ENCODE measurements at places on chromosomes 1 and 21.
A peak's percentile ranks its signal among the peaks of the same experiment; 100 is the strongest.

- no peaks in the 10 kb centered on the region for H3K4me1 ChIP-seq
- H3K27ac ChIP-seq: no peak overlapping the region
- no peak overlapping the region for H3K4me3 ChIP-seq
Observed at GRCh38 chr21:27550287-27550686, 583.4 kb upstream of the ADAMTS5 start.

DNA sequence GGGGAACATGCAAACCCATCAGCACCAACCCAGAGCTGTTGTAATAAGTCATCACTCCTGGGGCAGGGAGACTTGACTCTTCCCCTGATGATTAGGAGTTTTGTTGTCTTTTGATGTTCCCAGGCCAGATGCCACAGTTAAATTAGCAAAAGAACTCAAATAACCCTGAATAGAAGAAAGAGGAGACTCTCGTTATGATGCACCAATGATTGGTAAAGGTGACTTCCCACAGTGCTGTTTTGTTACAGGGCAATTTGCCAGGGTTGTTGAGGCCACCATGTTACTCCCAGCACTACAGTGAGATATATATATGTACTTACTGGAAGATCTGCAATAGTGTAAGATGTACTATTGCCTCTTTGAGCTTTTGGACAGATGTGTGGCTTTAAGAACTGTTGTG is 24.3 kb upstream of the RCAN1 start:
- no peaks in the 10 kb centered on the region for H3K4me1 ChIP-seq
- no peak for DNase-seq
- H3K4me3 ChIP-seq: no peak overlapping the region

DNA sequence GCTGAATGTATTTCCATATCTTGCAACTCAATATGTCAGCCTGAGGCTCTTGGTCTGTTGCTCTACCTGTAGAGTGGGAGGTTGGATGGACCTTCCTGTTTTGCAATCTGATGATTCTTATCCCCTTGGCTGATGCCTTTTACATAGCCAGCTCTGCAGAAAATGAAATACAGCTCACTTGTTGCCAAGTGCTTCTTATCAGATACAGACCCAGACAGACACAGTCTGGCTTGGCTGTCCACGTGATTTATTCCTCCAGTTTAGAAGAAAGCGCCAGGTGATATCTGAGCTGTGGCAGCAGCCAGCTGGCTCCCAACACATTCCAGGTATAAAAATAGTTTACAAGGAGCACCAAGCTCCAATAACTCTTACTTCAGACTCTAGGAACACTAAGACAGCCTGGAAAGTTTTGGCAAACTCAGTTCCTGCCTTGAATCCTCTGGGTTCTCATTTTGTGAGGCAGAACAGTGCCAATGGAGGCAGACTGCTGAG is 479.2 kb upstream of the USP24 start:
- H3K27me3 ChIP-seq: no peaks in the 10 kb centered on the region
- H3K4me1 ChIP-seq: peaks cover 23% of the 10 kb centered on the region
- DNase-seq: peak; percentile 74

- no peaks in the 10 kb centered on the region for H3K27me3 ChIP-seq
- no peak overlapping the region for H3K4me3 ChIP-seq
- no peaks in the 10 kb centered on the region for H3K36me3 ChIP-seq
- no peak overlapping the region for H3K27ac ChIP-seq
Observed at GRCh38 chr1:169044971-169045370, 61.5 kb upstream of the ATP1B1 start.

GRCh38 chr1:173570370-173571007 is 32.4 kb downstream of the SLC9C2 start:
- no peak overlapping the region for H3K4me3 ChIP-seq
- H3K27ac ChIP-seq: no peak overlapping the region
- no peaks in the 10 kb centered on the region for H3K4me1 ChIP-seq
- no peaks in the 10 kb centered on the region for H3K36me3 ChIP-seq
- no peaks in the 10 kb centered on the region for H3K27me3 ChIP-seq

GRCh38 chr1:5721634-5722215 is 270.5 kb downstream of the NPHP4 start:
- no peaks in the 10 kb centered on the region for H3K36me3 ChIP-seq
- no peak for DNase-seq
- H3K4me1 ChIP-seq: no peaks in the 10 kb centered on the region
- H3K27me3 ChIP-seq: no peaks in the 10 kb centered on the region
- H3K4me3 ChIP-seq: no peak overlapping the region
- no peak overlapping the region for H3K27ac ChIP-seq

DNA sequence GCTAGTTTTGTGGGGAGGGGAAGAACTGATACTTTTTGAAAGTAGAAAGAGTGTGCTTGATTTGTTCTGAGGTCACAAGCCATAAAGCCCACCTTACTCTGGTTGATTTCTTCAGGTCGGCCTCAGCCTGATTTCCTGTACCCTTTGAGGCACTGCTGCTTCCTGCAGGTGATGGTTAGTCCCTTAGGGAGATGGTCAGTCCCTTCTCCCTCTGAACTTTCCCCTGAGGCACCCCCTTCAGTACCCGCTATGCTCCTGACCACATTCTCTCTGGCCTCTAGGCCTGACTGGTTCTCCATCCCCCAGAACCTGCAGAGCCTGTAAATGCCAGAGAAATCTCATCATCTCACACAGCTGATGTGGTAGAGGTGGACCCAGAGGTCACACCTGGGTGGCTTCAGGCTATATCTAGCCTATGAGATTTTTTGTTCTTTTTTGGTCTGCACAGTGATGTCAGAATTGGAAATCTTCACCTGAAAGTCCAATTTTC is 15.0 kb upstream of the ID3 start:
- no peak overlapping the region for H3K4me3 ChIP-seq
- no peak overlapping the region for H3K27ac ChIP-seq
- no peaks in the 10 kb centered on the region for H3K36me3 ChIP-seq

DNA sequence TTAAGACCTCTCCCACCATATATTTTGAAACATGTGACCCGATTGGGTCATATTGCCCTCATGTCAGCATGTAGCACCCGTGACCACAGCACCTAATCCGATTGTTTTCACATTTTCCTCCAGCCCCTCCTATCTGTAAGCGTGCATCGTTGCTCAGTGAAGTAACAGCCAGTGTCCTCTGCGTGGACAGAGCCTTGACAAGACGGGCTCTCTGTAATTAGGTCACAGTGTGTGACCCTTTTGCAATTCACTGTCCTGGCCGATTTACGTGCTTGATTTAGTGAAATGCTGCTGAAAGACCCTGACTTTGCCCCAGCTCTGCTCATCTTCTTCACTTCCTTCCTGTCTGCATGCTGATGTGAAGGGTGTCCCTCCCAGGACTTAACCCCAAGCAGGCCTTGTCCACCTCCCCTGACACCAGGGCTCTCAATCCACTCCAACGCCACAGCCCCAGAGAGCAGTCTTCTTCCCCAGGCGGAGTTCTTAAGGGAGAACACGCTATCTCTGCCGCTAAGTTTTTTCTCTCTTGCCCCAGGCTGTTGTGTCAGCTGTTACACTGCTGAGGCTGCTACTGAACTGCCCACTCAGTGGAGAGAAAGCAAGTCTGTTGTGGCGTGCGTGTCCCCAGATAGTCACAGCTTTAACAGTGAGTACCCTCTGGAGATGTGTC is 19.4 kb downstream of the URB2 start:
- H3K27ac ChIP-seq: no peak overlapping the region
- H3K27me3 ChIP-seq: no peaks in the 10 kb centered on the region
- DNase-seq: no peak
- no peaks in the 10 kb centered on the region for H3K36me3 ChIP-seq
- H3K4me3 ChIP-seq: no peak overlapping the region

DNA sequence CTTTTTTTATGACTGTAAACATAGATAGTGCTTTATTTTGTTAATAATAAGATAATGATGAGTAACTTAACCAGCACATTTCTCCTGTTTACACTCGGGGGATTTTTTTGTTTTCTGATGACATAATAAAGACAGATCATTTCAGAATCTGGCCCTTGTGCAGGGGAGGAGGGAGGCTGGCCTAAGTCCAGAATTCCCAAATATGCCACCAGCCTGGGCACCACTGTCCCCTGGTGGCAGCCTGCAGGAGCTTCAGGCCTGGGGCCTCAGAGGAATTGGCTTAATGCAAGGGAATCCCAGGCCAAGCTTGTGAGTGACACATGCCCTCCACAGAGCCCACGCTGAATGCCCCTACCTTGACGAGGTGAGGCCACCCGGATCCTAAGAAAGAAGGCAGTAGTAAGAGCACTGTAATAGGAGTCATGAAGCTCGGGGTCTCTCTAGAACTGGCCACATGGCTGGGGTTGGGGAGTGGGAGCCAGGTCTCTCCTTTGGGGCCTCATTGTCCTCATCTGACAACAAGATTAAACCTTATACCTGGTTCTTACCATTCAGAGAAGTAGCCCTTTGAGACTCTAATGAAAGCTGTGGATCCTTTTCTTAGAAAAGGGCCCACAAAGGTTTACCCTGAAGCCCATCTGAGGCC is 24.1 kb downstream of the ETNK2 start:
- H3K27ac ChIP-seq: peak overlapping the region; percentile 16
- peak; percentile 86 for DNase-seq
- H3K27me3 ChIP-seq: no peaks in the 10 kb centered on the region
- H3K4me1 ChIP-seq: peaks cover 27% of the 10 kb centered on the region

DNA sequence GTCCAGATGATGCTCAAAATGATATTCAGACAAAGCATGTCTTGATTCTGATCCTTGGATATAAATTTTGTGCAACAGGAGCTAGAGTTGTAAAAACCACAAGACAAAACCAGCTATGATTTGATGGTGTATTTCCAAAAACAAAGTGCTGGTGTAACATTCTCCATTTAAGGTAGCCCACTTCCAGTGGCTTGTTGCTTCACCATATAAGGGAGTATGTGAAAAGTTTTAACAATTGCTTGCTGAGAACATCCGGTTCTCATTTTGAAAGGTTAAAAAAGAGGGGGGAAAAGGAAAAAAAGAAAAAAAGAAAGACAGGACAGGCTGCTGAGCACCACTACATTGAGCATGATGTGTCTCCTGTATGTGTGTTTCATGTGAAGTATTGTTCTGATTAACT is 123.6 kb downstream of the MACF1 start:
- no peak for DNase-seq
- no peaks in the 10 kb centered on the region for H3K27me3 ChIP-seq
- no peaks in the 10 kb centered on the region for H3K4me1 ChIP-seq
- H3K36me3 ChIP-seq: no peaks in the 10 kb centered on the region

- H3K27ac ChIP-seq: no peak overlapping the region
- H3K27me3 ChIP-seq: no peaks in the 10 kb centered on the region
- no peak for DNase-seq
- no peaks in the 10 kb centered on the region for H3K4me1 ChIP-seq
- no peaks in the 10 kb centered on the region for H3K36me3 ChIP-seq
Observed at GRCh38 chr1:4019147-4019521, 119.1 kb upstream of the C1orf174 start.

GRCh38 chr1:163115887-163116286 is 46.7 kb downstream of the RGS4 start:
- no peaks in the 10 kb centered on the region for H3K36me3 ChIP-seq
- no peak overlapping the region for H3K4me3 ChIP-seq
- no peaks in the 10 kb centered on the region for H3K4me1 ChIP-seq
- H3K27me3 ChIP-seq: no peaks in the 10 kb centered on the region
- DNase-seq: no peak

DNA sequence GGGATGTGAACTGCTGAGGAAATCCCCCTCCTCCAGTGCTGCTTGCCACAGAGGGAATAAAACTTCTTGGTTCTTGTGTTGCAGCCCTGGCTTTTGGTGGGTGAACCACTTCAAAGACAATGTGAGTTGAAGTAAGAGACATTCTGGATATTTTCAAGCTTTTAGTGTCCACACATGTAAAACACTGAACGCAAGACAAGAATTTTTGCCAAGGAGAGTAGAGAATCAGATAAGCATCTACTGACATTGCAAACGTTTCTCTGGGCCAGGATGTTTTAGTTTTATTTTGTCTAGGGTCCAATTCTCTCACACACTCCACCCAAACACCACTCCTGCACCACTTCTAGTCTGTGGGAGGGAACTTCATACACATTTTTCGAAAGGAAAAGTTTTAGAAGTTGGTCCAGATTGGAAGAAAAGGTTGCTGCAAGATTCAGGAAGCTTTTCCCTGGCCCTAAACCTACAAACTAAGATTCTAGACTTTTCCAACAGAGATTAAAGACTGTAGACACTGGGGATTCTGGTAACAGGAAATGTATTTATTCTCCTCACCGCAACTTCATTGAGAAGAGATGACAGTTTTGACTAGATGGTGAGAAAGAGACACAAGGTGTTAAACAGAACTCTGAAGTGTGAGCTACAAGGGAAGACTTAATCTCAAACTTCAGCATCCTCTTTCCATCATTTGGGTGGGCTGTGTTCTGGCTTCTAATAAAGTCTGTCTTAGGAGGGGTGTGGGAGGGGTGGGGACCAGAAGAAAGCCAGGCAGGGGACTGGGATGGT is 16.1 kb downstream of the FASLG start:
- H3K27me3 ChIP-seq: no peaks in the 10 kb centered on the region
- H3K36me3 ChIP-seq: no peaks in the 10 kb centered on the region
- no peak overlapping the region for H3K4me3 ChIP-seq
- no peak overlapping the region for H3K27ac ChIP-seq

DNA sequence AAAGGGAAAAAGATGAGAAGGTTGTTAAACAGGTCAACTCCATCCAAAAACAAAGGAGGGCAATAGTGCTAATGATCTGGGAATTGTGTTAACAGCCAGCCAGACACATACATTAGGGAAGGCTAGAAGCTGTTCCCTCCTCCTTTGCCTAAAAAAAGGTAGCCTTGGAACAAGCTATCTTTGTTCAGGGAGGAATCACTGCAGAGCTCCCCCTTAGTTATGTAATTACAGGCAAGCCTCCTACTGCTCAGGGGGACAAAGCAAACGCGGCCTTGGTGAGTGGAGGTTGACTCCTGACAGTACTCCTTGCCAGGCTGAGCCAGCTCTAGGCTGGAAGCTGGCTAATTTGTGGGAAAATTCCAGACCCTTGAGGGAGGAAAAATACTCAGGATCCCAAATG is 97.6 kb downstream of the VAV3 start:
- no peaks in the 10 kb centered on the region for H3K4me1 ChIP-seq
- DNase-seq: no peak
- no peak overlapping the region for H3K27ac ChIP-seq
- no peak overlapping the region for H3K4me3 ChIP-seq

GRCh38 chr1:25204797-25205480 is 27.4 kb downstream of the SYF2 start:
- no peaks in the 10 kb centered on the region for H3K36me3 ChIP-seq
- peak; percentile 72 for DNase-seq
- H3K4me3 ChIP-seq: no peak overlapping the region
- no peak overlapping the region for H3K27ac ChIP-seq
- no peaks in the 10 kb centered on the region for H3K27me3 ChIP-seq

DNA sequence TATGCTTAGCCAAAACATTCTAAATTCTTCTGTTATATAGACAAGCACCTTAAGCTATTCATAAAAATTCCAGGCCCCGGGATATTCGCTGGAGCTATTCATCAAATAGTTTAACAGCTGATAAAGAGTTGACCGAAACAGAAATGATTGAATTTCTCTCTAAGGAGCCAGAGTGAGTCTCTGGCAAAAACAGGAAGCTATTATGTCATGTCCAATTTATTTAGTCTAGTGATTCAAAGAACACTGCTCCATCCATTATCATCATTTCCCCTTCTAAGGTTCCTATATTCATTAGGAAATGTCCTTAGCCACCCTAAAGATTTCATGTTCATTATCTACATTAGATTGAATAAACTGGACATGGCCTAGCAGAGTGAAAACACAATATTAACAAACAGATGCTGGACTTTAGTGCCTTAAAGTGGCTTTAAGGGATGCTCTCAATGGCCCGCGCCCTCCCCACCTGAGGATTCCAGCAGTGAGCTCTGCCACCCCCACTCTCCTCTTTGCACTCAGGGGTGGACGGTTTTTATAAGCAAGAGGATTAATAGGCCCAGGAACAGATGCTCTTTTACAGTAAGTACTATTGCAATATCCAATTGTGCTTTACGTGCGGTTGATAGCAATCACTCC is 122.1 kb upstream of the RGS1 start:
- no peaks in the 10 kb centered on the region for H3K36me3 ChIP-seq
- no peaks in the 10 kb centered on the region for H3K4me1 ChIP-seq
- H3K27me3 ChIP-seq: no peaks in the 10 kb centered on the region

GRCh38 chr1:26145041-26145959 is 13.6 kb upstream of the FAM110D start:
- DNase-seq: peak; percentile 94
- no peaks in the 10 kb centered on the region for H3K4me1 ChIP-seq
- no peaks in the 10 kb centered on the region for H3K27me3 ChIP-seq

All from hepatocyte (in vitro differentiated cells).